Hepatocyte (in vitro differentiated cells): ENCODE measurements at places on chromosomes 2 and 18. TPM values are rescaled to one million over a fixed set of nuclear protein-coding genes. Genes with fewer than 3 reads are reported as not detected.
A peak's percentile ranks its signal among the peaks of the same experiment; 100 is the strongest.

DNA sequence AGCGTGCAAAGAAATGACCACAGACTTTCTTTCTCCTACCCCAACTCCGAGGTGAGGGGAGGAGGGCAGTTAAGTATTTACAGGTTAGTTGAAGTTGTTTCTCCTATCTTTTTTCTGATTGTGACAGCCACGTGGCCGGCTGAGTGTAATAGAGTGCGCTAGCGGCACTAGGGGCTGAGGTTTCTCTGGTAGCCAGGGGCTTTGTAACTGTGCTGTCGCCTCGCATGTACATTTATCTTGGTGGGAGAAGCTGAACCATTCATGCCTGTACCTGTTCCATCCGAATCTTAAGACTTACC, 214.1 kb upstream of the STON1 start:
- peak; percentile 51 for DNase-seq
- H3K27me3 ChIP-seq: no peaks in the 10 kb centered on the region
- no peaks in the 10 kb centered on the region for H3K36me3 ChIP-seq
- H3K4me3 ChIP-seq: peak overlapping the region; percentile 88
- H3K4me1 ChIP-seq: peaks cover 12% of the 10 kb centered on the region
- H3K27ac ChIP-seq: peak overlapping the region; percentile 96

DNA sequence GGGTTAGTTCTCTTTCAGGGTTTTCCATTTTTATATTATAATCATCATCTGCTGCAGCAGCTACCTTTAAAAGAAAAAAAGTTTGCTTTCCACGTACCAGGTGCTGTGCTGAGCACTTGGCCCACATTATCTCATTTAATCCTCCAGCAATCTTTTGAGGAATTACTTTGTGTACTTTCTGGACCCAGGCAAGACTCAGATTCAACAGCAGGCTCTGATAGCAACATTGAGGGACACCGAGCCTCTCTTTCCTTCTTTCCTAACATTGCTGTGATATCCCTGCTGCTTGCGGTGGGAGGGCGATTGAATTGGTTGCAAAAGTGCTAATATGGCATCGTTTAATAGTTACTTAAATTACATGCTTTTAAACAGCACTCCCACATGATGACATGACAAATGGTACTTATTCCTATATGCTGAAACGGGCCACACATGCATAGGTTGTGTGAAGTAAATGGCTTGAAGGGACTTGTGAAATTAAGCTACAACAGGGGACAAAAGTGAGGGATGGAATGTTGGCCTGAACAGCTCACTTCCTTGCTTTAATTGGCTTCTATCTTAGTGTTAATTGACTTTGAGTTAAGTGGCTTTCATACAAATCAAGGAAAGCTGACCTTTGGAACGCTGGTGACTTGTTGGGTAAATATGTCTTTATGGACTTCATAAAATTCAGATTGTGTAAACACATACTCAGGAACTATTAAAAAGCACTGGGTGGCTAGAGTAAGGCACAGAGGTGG, 21.2 kb downstream of the SPRED2 start:
- no peaks in the 10 kb centered on the region for H3K27me3 ChIP-seq
- H3K36me3 ChIP-seq: no peaks in the 10 kb centered on the region
- peaks cover 24% of the 10 kb centered on the region for H3K4me1 ChIP-seq

DNA sequence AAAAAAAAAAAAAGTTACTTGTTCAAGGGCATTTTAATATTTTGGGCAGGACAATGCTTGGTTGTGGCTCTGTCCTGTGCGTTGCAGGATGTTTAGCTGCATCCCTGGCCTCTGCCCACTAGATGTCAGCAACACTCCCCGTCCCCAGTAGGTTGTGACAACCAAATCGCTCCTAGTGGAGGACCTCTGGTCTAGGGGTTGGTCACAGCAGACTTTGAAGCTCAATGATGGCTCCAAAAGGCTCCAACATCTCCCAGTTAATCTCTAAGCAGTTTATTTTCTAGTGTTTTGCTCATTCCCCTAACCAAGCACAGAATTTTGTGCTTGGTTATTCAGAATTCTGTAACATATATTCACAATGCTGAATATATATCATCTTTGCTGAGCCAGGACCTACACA, 67.0 kb downstream of the CHRNA1 start:
- DNase-seq: peak; percentile 76
- H3K4me3 ChIP-seq: no peak overlapping the region
- peaks cover 16% of the 10 kb centered on the region for H3K27me3 ChIP-seq
- H3K4me1 ChIP-seq: no peaks in the 10 kb centered on the region
- H3K36me3 ChIP-seq: no peaks in the 10 kb centered on the region
- H3K27ac ChIP-seq: no peak overlapping the region

DNA sequence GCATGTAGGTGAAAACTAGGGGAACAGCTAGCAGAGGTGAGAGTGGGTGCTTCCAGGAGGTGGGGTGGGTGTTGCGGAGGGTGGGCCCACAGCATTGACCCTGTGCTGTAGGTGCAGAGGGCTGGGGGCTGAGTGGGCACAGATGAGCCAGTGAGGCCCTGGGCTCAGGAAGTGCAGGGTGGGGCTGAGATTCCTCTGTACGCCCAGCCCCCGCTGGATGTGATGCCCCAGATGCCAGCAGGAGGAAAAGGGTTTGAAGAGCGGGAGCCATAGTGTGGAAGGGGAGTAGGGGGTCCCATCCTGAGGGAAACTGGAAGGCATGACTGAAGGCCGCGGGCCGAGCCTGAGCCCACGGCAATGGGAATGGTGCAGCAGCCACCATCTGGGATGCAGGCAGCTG, 14.1 kb upstream of the OTOS start:
- no peak overlapping the region for H3K4me3 ChIP-seq
- H3K36me3 ChIP-seq: no peaks in the 10 kb centered on the region
- no peak for DNase-seq
- no peak overlapping the region for H3K27ac ChIP-seq
- H3K4me1 ChIP-seq: no peaks in the 10 kb centered on the region
- peaks cover 9% of the 10 kb centered on the region for H3K27me3 ChIP-seq

DNA sequence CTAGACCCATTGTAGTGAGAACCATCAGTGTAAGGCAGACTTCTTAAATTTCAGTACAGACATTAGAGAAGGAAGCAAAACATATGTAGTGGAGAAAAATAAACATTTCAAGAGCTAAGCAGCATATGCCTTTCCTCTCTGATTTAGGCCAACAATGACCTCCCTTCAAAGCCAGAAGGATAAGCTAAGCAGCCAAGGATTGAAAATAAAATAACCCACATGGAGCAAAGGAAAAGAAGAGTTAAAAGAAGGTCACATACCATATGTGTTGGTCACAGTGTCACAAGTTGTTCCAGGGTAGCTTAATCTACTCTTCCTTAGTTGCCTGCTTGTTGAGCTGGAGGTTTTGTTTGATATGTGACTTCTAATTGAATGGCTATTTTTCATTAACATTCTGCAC, 15.6 kb upstream of the LAMA1 start:
- peak overlapping the region; percentile 22 for H3K27ac ChIP-seq
- H3K27me3 ChIP-seq: no peaks in the 10 kb centered on the region
- no peaks in the 10 kb centered on the region for H3K36me3 ChIP-seq
- DNase-seq: no peak

DNA sequence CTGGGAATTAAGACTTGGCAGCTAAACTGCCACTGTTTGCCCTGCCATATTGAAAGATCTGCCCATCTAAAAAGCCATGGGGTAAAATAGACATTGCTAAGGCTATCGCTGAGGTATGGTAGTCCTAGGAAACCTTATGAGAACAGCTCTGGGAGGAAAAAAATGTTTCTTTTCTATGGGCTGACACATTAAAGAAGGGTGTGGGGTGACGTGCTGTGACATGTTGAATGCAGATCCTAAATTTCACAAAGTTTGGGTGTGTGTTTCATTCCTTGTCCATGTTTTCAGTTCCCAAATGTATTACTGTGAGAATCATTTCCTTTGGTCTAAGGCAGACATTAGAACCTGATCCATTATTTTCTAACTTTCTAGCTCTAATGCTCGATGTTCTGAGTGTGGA, 766.4 kb downstream of the BCL11A start:
- no peaks in the 10 kb centered on the region for H3K4me1 ChIP-seq
- H3K27me3 ChIP-seq: no peaks in the 10 kb centered on the region
- no peaks in the 10 kb centered on the region for H3K36me3 ChIP-seq
- no peak for DNase-seq

DNA sequence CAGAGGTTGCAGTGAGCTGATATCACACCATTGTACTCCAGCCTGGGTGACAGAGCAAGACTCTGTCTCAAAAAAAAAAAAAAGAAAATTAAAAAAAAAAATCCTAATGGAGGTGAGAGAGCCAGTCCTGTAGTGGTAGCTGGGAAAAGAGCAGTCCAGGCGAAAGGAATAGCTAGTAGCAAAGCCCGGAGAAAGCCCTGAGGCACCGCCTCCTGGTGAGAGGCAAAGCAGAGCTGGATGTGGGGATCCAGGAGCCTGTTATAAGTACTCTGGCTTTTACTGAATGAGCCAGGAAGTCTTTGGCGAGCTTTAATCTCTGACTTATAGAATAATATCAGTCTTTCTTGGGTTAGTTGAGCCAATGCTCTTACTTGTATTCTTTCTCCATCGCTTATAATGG, 6.6 kb upstream of the KLHL23 start:
- H3K27ac ChIP-seq: no peak overlapping the region
- no peak for DNase-seq
- no peaks in the 10 kb centered on the region for H3K36me3 ChIP-seq
- no peak overlapping the region for H3K4me3 ChIP-seq
- H3K27me3 ChIP-seq: no peaks in the 10 kb centered on the region

GRCh38 chr2:170455617-170456426, 259.3 kb upstream of the SP5 start:
- peaks cover 10% of the 10 kb centered on the region for H3K4me1 ChIP-seq
- DNase-seq: peak; percentile 59
- H3K27me3 ChIP-seq: no peaks in the 10 kb centered on the region

GRCh38 chr18:3329872-3330271, 67.9 kb downstream of the MYL12B start:
- H3K27ac ChIP-seq: no peak overlapping the region
- H3K36me3 ChIP-seq: no peaks in the 10 kb centered on the region
- DNase-seq: no peak
- H3K4me3 ChIP-seq: no peak overlapping the region
- no peaks in the 10 kb centered on the region for H3K27me3 ChIP-seq

DNA sequence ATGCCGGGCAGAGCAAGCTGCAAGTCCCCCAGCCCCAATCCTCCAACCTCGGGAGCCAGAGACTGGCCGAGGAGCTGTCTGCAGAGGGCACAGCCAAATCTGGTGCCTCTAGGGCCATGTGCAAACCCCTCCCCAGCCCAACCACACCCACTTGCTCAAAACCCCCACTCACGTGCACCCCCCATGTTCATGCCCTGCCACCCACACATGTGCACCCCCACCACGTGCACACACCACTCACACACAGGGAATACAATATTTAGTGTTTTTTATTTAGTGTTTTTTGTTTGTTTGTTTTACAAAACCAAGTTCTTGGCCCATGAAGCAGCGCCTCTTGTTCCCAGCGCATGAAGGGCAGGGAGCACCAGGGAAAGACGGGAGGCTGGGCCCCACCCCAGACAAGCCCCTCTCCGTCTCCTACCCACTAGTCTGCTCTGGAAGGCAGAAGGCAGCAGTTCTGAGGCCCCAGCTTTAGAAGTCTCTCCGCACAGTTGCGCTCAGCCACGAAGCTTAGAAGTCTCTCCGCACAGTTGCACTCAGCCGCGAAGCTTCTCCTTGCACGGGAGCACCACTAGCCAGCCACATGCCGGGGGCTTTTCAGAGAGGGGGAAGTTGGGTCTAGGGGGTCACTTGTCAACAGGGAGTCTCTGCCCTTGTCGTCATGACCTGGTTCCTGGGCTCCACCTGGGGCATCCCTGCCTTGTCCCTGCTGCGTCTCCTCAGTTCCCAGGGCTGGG, 276.1 kb upstream of the HDAC4 start:
- H3K36me3 ChIP-seq: no peaks in the 10 kb centered on the region
- no peak overlapping the region for H3K4me3 ChIP-seq
- H3K27me3 ChIP-seq: no peaks in the 10 kb centered on the region
- H3K27ac ChIP-seq: no peak overlapping the region
- no peak for DNase-seq

GRCh38 chr2:33033606-33034081, 86.9 kb downstream of the LTBP1 start:
- DNase-seq: peak; percentile 63
- H3K36me3 ChIP-seq: no peaks in the 10 kb centered on the region
- H3K4me3 ChIP-seq: no peak overlapping the region
- no peaks in the 10 kb centered on the region for H3K27me3 ChIP-seq
- H3K4me1 ChIP-seq: peaks cover 3% of the 10 kb centered on the region

- peaks cover 25% of the 10 kb centered on the region for H3K4me1 ChIP-seq
- DNase-seq: no peak
- no peak overlapping the region for H3K4me3 ChIP-seq
- no peaks in the 10 kb centered on the region for H3K27me3 ChIP-seq
Observed at GRCh38 chr2:42123426-42123825, 45.7 kb upstream of the EML4 start.

DNA sequence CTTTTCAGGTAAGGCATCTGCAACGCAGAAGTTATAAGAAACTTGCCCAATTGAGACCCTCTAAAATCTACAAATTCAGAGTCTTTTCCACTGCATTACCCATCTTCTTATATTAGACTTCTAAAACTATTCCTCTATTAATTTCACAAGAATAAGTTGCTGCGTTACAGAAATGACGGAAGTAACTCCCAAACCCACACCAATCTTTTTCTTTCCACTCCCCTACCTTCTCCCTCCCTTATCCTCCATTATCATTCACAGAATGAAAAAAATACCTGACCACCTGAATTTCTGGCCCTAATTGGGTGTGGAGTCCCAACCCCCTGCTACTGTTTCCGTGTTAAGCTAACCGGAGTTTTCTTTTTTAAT, 689 bp downstream of the RPRD1A start:
- H3K27ac ChIP-seq: peak overlapping the region; percentile 96
- no peaks in the 10 kb centered on the region for H3K36me3 ChIP-seq
- H3K4me1 ChIP-seq: peaks cover 8% of the 10 kb centered on the region
- DNase-seq: no peak

DNA sequence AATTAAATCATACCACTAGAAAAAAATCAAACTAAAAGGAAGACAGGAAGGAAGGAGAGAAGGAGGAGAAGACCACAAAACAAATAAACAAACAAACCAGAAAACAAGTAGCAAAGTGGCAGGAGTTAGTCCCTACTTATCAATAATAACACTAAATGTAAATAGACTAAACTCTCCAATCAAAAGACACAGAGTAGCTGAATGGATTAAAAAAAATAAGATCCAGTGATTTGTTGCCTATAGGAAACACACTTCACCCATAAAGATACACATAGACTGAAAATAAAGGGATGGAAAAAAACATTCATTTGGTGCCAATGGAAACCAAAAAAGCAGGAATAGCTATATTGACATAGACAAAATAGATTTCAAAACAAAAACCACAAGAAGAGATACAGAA, 23.4 kb upstream of the BAZ2B start:
- no peak for DNase-seq
- no peaks in the 10 kb centered on the region for H3K4me1 ChIP-seq
- H3K27me3 ChIP-seq: no peaks in the 10 kb centered on the region
- no peak overlapping the region for H3K27ac ChIP-seq
- no peak overlapping the region for H3K4me3 ChIP-seq

GRCh38 chr18:49006641-49007454, 56.1 kb upstream of the SMAD7 start:
- no peak for DNase-seq
- H3K4me3 ChIP-seq: no peak overlapping the region
- no peaks in the 10 kb centered on the region for H3K4me1 ChIP-seq
- H3K27ac ChIP-seq: no peak overlapping the region

Gene TRAF3IP1
- 9.0 and 9.7 TPM in 2 replicates for total RNA-seq

Gene TXNL1
- 74.7 and 77.0 TPM in 2 replicates for total RNA-seq

Gene NFATC1
- total RNA-seq: 0.60 and 4.2 TPM in 2 replicates

Gene RUFY4
- total RNA-seq: 0.10 and 0.44 TPM in 2 replicates

Gene GPR155
- 20.5 and 26.1 TPM in 2 replicates for total RNA-seq

Gene DGUOK
- 68.0 and 75.8 TPM in 2 replicates for total RNA-seq

Gene CFAP65
- 0.03 and 0.12 TPM in 2 replicates for total RNA-seq
